DND-41 (cell line): ENCODE measurements at places on chromosomes 3 and 15.

DNA sequence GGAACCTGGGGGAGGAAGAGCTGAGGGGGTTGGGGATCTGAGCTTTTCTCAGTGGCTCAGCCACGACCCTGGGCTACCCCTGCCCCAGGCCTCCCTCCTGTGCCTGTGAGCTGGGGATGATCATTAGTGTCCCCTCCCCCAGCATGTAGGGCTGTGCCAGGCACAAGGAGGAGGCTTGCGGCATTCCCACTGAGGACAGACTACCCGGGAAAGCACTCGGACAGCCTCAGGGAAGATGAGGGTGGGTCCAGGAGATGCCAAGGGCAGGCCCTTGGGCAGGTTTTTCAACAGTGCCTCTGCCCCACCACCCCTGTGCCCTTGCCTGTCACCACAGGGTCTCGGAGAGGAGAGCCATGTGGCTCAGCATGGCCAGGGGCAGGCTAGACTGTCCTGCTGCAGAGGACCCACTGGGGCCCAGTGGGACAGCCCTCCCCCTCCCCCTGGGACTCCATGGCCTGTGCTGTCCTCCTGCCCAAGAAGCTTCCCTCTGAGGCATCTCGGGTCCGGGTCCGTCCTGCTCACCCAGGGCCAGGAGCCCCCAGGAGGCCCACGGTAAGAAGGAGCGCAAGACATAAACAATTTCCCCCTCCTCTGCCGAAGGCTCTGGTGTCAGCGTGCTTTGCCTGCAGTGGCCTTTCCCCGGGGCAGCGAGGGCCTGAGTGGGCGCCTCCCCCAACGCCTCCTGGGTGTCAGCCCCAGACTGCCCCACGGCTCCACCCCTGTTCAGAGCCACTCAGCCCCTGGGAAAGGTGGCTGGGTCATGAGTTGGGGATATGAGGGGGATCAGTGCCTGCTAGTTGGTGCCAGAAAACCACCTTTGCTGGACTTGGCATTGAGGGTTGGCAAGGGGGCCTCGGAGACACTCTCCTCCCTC lies 192.5 kb downstream of the GOLGA6L6 start:
- no peak for DNase-seq

- no peak for DNase-seq
Measured at GRCh38 chr3:69090021-69090420, 5.3 kb downstream of the ARL6IP5 start.

GRCh38 chr3:129890125-129890524 lies 3.4 kb downstream of the TMCC1 start:
- peak; percentile 67 for DNase-seq

GRCh38 chr15:48493084-48493762 lies 152.3 kb downstream of the FBN1 start:
- DNase-seq, result no peak

DNA sequence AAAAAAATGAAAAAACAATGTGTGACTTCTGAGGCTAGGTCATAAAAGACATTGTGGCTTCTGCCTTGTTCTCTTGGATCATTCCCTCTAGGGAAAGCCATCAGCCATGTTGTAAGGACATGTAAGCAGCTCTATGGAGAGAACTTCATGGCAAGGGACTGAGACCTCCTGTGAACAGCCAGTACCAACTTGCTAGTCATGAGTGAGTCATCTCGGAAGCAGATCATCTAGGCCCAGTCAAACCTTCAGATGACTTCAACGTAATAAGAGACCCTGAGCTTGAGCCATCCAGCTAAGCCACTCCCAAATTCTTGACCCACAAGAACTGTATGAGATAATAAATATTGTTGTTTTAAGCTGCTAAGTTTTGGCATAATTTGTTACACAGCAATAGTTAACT lies 4.9 kb downstream of the MON1A start:
- DNase-seq, result no peak

- no peak for DNase-seq
Measured at GRCh38 chr3:194102436-194102835, 33.5 kb upstream of the HES1 start.

DNA sequence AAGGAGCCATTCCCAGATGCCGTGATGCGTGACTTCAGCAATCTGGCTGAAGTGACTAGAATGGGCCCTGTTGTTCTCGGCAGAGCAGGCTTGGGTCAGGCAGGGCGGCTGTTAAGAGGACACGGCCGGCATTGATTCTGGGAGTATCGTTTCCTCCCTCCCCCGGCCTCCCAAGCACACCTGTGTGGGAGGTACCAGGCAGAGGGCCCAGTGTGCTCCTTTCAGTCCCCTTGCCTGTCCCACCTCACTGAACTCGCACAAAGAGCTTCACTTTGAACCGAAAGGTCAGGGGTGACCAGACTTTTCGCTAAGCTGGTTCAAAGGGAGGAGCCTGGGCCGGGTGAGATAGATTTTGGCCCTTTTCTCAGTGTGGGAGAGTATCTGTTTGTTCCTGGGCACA lies 92.7 kb downstream of the CEMIP start:
- no peak for DNase-seq

DNA sequence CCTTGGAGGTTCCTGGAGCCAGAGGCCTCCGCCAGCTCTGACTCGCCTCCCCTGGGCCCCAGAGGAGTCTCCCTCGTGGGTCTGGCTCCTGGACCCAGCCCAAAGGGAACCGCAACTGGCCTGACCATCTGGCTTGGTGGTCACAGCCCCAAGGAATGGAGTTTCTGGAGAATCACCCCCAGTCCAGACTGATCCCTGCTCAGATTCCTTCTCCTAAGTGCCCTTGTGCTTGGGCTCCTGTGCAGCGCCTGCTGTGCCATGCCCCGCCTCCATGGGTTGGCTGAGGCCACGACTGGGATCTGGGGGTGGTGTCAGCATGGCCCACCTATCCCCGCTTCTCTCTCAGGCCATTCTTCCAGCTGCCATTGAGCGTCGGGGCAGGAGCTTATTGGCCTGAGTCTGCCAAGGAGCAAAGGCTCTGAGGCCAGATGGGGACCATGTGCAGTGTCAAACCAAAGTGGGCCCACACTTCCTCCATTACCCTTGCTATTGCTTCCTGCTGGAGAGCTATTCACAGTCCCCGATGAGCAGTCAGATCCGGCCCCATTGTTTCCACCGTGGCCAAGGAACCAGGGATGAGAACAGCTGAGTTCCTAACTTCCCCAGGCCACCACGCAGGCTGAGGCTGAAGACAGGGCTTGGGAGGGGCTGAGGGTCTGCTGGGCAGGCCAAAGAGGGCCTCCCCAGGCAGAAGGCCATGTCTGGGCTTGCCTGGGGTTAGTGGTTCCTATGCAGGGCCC lies 19.0 kb downstream of the CSPG4 start:
- no peak for DNase-seq

GRCh38 chr15:48177383-48177765 lies 721 bp downstream of the MYEF2 start:
- DNase-seq, result no peak

DNA sequence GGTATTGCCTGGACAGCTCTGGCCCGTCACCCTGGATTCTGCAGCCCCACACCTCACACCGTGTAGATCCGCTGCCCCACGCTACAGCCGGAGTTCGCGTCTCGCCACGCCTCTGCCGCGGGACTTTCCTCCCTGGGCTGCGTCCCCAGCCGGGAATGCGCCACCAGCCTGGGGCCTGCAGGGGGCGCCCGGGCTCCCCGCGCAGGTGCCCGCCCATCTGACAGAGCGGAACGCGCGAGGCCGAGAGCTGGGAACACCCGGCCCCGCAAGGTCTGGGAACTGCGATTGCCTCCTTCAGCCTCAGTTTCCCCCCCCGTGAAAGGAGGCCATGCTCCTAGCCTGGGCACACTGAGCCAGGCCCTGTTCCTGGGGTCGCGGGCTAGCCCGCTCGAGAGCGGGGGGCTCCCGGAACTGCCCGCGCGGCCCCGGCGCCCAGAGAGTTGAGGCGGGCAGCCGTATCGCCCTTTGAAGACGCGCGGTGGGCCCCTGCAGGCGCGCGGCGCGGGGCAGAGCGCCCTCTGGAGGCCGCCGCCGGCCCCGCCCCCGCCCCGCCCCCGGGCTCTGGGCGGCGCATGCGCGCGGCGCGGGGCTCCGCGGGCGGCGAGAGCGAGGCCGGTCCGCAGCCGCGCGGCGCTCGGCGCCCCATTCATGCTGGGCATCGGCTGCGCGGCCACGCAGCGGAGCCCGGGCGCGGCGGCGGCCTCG lies at the start of gene PLXNA1:
Gene PLXNA1 (plus strand): TSS at position 645 of the 705 bp plus-strand sequence. CDS start 5,479 bp downstream, outside the sequence.
- DNase-seq, result peak; percentile 83

DNA sequence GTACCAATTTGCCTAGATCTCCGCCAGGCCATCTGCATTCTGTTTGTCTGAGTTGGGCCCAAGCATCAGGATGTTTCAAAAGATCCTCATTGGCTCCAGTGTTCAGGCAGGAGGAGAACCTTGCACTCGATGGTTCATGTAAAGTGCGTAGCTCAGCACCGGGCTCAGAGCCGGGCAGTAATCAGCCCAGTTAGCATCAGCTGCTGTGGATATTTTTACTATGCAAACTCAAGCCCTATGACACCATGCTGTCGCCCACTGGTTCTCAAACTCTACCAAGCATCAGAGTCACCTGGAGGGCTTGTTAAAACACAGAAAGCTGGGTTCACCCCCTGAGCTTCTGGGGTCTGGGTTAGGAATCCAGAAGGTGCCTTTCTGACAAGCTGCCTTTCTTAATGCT lies 310.8 kb downstream of the SHQ1 start:
- DNase-seq, result no peak

DNA sequence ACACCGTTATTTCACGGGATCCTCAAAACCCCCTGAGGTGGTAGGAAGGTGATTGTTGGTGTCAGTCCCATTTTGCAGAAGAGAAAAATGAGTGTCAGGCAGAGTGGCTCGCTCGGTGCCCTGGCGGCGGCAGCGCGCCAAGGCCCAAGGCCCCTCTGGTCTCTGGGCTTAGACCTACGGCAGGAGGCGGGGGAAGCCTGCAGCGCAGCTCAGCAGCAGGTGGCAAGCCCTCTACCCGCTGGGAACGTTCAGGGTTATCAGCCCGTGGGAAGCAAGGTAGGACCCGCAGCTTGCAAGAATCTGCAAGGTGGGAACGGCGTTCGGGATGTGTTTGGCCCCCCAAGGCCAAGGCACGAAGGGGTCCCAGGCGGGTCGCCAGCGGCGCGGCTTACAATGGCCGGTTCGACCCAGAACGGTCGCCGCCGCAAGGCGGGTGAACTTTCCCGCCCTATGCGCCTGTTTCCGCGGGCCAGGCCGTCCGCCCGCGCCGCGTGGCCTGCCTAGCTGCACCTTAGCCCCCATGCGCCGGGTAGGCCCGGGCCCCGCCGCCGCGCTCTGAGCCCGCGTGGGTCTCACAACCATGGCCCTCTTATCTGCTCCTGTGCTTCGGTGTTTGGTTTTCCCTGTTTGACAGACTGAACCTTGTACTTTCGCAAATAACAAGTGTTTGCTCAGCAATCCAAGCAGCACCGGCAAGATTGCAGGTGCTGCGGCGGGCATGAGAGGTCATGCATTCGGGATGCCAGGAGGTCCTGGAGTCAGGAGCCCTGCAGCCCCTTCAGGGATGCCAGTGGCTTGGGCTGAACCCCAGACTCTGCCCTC lies 39.7 kb downstream of the CCNL1 start:
- no peak for DNase-seq
